Stromal cell of bone marrow (primary cell): ENCODE measurements at places on chromosomes 6 and 20.
A peak's percentile ranks its signal among the peaks of the same experiment; 100 is the strongest.

- no peak for DNase-seq
Observed at GRCh38 chr6:136324686-136325380, 35.2 kb upstream of the BCLAF1 start.

DNA sequence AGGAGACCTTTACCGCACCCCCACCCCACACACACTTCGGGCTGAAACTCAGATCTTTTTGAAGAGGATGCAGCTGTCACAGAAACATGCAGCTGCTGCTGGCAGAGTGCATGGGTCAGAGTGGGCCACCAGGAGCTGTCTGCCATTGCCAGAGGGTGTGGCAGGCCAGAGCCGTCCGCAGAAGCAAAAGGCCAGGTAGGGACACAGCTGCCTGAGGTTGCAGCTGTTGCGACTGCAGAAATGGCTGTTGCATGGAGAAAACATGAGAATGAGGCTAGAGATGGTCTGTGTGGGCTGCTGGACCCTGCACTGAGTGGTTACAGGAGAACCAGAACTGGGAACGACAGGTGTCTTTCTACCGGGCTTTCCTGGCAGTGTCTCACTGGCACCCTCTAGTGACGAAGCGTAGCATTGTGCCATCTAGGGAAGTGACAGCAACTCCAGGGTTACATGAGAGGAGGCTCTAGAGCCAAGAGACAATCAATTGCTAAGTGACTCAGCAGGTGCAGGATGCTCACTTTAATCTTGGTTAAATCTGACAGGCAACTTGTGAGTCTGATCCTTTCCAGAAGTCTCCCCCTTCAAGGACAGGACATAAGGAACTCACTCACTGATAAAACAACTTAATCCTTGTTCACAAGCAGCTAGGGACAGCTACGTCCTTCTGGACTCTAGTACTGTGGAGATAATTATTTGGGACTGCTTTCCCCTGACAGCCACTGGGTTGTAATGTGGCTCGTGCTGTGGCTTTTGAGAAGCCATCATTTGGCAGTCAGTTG, 29.1 kb upstream of the SERPINB9 start:
- peak; percentile 43 for DNase-seq

- DNase-seq: no peak
Observed at GRCh38 chr20:2327620-2328555, 32.1 kb downstream of the TGM3 start.

DNA sequence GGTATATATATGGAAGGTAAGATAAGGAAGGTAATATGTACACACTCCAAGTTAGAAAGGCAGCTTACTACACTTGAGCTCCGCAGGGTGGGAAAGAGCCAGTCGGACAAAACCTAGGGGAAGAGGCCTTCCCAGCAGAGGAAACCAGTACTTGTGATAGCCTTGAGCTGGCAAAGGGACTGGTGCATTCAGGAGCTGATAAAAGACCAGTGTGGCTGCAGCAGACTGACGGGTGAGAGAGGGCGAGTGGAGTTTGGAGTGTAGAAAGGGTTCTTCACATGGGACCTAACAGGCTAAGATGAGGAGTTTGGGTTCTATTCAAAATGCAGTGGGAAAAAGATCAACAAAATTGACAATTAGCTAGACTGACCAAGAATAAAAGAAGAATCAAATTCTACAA, 49.3 kb upstream of the KIF13A start:
- DNase-seq: no peak

- peak; percentile 84 for DNase-seq
Observed at GRCh38 chr6:10441004-10441654, 26.3 kb upstream of the TFAP2A start.

GRCh38 chr6:1586861-1587450, 22.8 kb upstream of the FOXC1 start:
- no peak for DNase-seq

DNA sequence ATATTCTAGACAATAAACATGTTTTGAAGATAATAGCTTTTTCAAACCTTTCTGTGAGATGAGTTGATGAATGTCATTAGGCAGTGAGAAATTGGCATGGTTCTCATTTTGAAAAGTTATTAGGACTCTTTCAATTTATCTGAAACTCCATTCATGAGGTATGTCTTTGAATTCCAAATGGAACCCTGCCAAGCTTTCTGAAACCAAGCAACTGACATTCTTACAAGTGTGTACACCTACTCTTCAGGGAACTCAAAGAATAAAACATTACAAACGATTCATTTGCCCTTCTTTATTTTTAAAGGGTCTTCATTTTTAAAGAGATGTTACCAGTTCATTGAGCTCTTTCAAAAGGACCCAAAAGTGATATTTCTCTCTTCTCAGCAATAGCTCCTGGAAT, 2.1 kb upstream of the TRDN start:
- DNase-seq: no peak

- DNase-seq: peak; percentile 92
Observed at GRCh38 chr6:111552241-111552744, 53.4 kb downstream of the TRAF3IP2 start.

DNA sequence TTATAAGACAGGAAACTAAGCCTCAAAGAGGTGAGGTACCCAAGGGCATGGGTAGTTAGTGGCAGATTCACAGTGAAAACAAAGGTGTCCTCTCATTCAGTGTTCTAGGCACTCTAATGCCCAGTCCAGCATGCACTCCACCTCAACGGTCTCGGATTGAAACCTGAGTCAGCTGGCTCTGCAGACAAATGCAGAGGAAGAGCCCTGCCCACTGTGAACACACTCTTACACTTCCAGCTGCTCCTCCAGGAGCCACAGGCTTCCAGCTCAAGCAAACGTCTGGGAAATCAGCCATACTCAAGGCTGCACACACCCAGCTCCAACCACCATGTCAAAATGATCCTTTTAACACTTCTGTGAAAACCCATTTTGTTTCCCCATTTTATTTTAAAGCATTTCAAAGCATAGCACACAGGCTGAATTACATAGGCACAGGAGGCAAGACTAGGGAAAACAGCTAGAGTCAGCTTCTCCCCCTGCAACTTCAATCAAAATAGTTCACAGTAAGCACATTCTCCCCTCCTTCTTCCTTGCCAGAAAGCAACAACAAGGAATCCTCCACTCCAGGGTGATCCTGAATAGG, 3.0 kb upstream of the IL17A start:
- no peak for DNase-seq

GRCh38 chr6:87093651-87094050, 1.3 kb downstream of the CGA start:
- DNase-seq: peak; percentile 6

DNA sequence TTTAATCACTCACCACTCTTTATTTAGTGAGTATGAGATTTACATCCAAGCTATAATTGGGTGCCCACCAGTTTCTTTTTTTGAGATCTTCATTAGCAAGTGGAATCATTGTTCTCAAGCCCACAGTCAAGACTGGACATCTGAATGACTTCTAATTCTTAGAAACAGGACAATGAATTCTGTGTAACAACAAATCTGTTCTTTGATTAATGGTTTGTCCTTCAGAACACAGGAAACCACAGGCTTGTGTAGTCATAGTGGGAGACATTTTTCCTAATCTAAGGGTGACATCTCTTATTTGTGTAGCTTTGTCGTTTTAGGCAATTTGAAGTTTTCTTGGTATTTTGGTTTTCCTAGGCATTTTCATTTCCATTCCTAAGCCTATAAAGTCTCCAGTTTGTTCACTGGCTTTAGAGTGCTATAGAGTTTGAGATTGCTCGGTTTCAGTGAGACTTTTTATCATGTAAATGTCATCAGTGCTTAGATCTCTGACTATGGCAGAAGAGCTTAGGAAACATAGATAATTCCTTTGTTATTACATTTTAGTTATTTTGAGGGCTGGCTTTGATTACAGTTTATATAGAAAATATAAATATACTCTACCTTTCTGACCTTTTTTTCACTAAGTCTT, 903.9 kb upstream of the MAP3K7 start:
- DNase-seq: no peak

DNA sequence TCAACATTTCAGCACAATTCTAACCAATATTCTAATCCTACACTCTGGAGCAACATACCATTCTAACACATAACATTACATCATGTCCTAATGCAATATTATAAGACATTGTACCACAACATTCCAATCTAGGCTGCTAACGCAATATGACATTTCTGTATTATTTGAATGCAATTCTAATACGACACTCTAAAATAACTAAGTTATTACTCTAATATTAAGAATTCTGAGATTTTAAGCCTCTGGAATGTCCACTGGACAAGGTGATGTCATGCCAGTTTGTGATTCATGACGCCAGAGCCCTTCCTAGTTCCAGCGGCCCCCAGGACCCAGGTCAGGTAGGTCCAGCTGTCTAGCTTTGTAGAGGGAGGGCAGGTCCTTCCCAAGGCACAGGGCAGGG, 69.7 kb upstream of the SIRPA start:
- DNase-seq: no peak

DNA sequence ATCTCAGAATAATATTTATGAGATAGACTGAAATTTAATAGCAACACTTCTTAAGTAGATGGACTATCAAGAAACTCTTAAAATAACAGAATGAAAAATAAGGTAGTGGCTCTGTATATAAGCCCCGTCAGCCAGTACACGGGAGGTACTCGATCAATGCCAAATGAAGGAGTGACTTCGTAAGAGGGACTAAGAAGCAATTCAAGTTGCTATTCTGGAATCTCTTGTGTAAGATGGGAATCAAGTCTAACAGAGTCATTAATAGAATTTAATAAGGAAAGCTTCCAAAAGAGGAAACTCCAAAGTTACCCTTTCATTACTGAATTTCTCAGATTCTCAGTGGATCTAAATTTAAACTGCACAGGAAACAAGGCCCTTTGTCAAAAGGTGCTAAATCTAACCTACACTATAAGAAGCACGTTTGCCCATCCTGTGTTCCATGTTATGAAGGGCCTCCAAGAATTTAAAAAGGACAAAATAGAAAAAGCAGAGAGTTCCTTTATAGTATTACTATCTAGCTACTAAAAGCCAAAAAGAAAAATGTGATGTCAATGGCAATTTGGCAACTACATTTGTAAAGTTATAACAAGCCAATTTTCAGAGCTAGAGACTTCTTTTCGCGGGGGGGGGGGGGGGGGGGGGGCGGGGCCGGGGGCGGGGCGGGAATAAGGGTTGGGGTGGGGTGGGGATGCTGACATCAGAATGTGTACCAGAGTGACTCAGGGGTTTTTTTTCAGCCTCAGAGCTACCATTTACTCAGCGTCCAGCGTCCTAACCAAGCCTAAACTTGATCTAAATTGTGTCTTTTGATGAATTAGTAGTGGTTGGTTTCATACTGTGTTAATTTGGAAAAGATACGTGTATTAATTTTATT, 200.6 kb downstream of the GMPR start:
- DNase-seq: peak; percentile 48

- DNase-seq: no peak
Observed at GRCh38 chr6:98980819-98981218, 33.1 kb upstream of the FBXL4 start.

- DNase-seq: no peak
Observed at GRCh38 chr6:39518221-39518620, 195.7 kb upstream of the KCNK16 start.

GRCh38 chr6:123562677-123563076, 74.1 kb downstream of the TRDN start:
- DNase-seq: no peak

- peak; percentile 87 for DNase-seq
Observed at GRCh38 chr20:53926428-53927028, 143.9 kb downstream of the BCAS1 start.

- no peak for DNase-seq
Observed at GRCh38 chr6:10310330-10310653, 104.6 kb downstream of the TFAP2A start.

GRCh38 chr20:2401527-2401926, 20.8 kb downstream of the TGM6 start:
- no peak for DNase-seq

GRCh38 chr6:115001731-115002350, 659.0 kb upstream of the HS3ST5 start:
- peak; percentile 7 for DNase-seq

DNA sequence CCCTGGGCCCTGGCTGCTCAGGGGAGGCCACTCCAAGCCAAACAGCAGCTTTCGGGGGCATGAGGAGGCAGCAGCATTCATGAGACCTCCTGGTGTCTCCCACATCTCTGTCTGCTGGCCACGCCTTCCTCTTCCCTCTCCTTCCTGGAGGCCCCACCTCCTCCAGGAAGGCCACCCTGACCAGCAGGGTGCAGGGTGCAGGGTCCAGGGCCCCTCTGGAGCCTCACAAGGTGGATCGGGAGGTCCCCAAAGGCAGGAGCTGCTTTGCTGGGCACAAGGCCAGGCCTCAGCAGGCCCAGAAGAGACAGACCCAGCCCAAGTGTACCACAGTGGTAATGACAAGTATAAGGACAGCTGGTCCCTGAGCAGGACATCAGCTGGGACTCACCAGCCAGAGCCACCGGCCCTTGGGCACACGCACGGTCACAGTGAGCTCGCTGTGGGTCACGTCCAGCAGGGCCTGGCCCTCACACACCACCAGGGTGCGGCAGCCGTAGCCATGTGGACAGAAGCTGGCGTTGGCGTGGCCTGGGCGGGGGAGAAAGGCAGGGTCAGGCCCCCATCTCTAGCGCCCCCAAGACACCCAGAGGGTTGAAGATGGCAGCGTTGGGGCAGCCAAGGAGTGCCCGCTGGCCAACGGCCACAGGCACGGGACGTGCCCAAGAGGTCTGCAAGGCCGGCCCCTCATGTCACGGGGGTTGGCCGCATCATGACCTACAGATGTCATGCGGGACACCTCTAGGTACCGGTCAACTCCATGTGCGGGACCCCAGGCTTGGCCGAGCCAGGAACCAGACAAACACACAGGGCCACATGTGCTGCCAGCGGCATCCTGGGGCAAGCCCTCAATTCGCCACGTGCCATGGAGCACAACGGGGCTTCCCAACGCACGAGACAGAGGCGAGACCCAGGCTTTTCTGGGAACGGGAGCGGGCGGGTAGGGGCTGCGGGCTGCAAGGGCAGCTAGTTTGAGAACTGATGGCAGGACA, 26.9 kb downstream of the ADRM1 start:
- no peak for DNase-seq

DNA sequence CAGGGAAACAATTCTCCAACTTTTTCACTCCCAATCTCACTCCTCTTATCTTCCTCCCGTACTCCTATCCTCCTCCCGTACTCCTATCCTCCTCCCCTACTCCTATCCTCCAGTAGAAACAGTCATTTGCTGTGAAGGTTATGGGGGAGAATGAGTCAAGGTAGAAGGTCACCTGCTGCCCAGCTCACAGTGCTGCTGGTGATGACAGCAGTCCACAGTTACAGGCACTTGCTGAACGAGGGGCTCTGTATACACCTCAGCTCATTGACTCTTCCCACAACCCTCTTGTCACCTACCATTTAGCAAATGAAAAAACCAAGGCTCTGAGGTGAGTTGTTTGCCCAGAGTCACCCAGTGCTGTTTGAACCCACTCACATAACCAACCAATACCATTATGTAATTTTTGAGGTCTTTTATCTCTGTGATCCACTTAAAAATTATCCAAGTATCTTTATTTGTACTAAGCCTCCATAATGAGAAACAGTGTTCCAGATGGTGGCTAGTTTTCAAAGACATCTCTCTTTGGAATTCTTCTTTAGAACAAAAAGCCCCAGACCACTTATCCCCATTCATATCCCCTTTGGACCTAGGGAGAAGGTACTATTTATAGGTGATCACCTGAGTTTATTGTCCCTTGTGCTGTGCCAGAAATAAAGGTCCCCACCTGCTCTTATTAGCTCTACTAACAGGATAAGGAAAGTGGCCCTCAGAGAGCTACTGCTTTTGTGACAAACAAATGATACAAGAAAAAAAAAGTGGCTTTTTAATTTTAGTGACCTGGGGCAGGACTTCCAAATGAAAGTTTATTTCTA, 53.2 kb downstream of the PTPN1 start:
- DNase-seq: no peak
